ENCODE measurements at places on chromosomes 2 and 18.

- DNase-seq: no peak
Measured at GRCh38 chr2:10407841-10408648, 40.1 kb downstream of the ODC1 start.

- no peak for DNase-seq
Measured at GRCh38 chr2:8309131-8309530, 372.7 kb upstream of the ID2 start.

DNA sequence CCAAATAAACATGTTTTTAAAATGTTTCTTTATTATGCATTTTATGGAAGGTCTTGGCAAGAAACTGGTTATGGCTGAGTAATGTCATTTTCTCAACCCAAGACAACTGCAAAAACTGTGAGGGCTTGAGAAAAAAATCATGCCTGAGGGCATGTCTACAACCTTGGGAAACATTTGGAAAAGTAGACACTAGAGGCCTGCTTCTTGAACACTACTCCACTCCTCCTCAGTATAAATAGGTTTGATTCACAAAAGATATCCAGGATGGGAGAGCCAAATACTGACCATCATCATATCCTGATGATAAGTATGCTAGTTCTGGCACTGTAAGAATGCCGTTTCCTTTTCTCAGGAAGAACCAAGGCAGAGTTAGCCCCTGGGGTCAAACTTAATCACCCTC lies 71.1 kb downstream of the OSR1 start:
- no peak for DNase-seq

DNA sequence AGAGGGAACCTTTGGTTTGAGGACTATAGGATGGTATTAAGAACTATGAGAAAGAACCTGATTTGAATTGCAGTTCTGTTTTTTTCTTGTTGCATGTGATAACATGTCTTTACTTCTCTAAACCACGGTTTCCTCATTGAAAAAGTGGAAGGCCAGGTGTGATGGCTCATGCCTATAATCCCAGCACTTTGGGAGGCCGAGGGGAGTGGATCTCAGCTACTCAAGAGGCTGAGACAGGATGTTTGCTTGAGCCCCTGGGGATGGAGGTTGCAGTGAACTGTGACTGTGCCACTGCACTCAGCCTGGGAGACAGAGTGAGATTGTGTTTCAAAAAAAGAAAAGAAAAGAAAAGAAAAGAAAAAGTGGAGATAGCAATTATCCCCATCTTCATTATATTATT lies 32.3 kb downstream of the SCN9A start:
- DNase-seq: no peak

- no peak for DNase-seq
Measured at GRCh38 chr2:19802086-19802841, 99.5 kb downstream of the TTC32 start.
